ENCODE measurements at places on chromosomes 7 and 10.

DNA sequence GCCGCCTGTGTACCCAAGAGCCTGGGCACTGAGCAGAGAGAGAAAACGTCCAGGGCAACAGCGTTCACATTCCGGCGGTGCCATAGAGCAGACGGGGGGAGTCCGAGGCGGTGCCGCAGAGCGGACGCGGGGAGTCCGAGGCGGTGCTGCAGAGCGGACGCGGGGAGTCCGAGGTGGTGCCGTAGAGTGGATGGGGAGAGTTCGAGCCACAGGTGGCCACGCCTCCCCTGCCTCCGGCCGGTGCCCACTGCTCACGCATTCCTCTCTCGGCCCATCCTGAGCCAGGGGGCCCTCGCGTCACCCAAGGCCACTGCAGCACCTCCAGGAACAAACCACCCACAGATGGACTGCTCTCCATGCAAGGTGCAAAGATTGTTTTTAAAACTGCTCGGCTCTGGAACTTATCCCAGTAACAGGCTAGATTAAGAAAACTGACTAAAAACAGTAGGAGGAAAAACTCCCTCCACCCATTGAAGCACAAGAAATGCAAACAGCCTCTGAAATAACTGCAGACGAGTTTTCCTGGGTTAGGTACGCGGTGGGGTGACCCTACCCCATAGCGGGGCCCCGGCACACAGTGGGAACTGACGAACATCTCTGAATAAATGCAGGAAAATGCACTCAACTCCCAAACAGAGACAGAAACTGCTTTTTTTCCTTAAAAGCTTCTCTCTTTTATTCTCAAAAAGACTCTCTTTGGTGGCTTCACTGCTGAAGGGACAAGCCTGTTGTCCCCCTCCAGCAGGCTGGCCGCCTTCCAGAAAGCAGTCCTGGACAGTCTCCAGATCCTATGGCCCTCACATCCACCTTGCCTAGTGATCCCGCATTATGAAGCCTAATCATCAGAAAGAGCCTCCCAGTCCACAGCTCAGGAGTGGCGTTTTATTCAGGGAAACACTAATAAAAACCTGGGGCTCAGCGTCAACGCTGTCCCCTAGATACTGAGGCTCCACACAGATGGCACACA is 55.9 kb downstream of the DIP2C start:
- no peak for DNase-seq

- DNase-seq, result no peak
These were observed 47.3 kb upstream of the CPXM2 start for GRCh38 chr10:123938890-123939289.

DNA sequence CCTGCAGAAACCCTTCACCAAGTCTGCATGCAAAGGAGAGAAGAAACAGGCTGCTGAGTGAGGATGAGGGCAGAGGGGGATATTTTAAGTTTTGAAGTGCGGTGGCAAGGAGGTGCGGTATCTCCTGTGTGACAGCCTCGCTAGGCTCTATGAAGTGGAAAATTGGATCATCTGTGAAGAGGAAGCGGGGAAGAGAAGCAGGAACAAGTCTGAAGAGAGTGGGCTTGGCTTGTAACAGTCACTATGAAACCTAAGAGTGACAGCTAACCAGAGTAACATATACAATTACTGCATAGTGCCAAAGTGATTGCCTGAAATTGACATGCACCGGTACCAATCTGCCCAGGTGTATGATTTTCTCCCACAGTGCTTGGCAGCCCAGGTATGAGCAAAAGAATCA is 287.5 kb upstream of the KLF14 start:
- DNase-seq, result no peak

- DNase-seq, result peak; percentile 82
These were observed 82.2 kb downstream of the PIK3CG start for GRCh38 chr7:106947244-106947728.

GRCh38 chr10:128043259-128044045 is 82.8 kb downstream of the MKI67 start:
- DNase-seq, result no peak

DNA sequence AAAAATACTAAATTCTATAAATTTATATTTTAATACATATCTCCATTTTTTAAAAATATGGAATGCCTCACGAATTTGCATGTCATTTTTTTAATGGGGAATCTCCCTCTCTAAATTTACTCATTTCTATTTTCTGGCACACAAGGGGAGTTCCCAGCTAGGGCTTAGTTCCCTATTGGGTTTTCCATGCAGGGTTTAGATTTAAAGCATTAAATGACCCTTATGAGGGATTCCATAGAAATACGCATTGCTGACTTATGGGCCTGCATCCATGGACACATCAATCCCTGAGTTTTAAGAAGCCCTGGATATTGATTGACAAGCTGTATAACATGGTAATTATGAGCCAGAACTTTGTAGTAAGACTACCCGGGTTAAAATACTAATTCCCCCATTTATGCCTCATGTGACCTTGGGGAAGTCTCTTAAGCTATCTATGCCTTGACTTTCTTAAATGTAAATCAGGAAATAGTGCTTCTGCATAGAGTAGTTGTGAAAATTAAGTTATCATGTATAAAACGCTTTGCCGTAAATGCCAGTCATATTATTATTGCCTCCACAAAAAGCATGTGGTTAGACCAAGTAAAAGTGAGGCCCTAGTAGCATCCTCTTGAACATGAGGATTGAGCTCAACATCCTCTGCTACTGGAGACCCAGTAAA is 78.8 kb upstream of the ANKRD1 start:
- no peak for DNase-seq

- no peak for DNase-seq
These were observed 8.5 kb downstream of the TMEM225B start for GRCh38 chr7:99606531-99606930.

DNA sequence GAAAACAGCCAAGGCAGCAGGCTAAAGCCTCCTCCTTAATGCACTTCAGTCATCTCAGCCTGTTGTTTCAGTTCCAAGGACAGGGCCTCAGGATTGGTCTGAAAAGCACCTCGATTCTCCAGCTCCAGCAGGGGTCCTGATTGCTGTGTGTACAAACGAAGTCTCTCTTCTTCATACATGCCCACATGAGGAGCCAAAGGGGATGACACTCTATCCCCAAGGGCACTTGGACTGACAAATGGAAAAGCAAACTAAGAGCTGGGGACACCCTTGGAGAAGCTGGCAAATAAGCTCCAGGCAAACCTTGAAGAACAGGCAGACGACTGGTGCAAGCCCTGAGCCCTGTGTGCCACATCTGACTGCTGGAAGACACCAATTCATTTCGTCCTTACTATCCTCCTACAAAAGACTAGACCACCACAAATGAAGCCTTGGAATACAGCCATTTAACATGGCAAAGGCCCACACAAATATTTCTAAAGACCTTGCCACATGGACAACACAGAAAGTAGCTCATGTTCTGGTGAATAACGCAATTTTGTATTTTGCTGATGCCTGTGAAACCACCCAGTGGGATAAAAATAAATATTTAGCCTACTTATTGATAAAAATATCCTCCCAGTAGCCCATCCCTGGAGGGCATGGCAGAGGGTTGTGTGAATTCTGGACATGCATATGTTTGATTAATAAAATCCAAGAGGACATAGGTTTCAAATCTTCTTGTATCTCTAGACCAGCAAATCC is 61.9 kb downstream of the PARD3 start:
- DNase-seq, result no peak

DNA sequence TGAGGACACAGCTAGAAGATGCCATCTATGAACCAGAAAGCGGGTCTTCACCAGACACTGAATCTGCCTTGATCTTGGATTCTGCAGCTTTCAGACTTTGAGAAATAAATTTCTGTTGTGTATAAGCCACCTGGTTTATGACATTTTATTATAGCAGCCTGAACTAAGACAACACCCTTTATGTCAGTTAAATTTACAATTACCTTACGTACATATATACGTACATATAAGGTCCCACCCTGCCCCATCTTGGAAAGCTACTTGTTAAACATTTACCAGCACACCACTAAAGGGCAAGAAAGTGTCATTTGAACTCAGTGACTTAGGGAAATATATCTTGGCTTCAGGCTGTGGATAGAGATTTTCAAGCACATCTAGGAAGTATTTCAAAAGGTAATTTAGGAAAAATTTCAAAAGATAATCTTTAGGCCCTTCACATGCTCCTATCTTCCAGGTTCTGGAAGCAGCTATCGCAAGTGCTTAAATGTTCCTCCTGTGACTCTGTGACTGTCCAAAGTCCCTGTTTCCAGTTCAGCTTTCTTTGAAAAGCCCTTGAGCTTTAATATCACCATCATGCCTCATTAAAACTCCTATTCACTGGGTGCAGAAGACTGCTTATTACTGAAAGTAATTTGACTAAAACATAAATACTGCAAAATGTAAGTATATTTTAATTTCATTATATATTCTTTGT is 9.6 kb upstream of the SRI start:
- no peak for DNase-seq

- DNase-seq, result no peak
These were observed 168.3 kb downstream of the SNX13 start for GRCh38 chr7:17771901-17772408.

- DNase-seq, result no peak
These were observed 28.6 kb upstream of the BMPER start for GRCh38 chr7:33876596-33877274.

- DNase-seq, result peak; percentile 6
These were observed 17.0 kb downstream of the CDK14 start for GRCh38 chr7:90613088-90613498.

GRCh38 chr7:122425731-122426130 is 121.2 kb upstream of the FEZF1 start:
- no peak for DNase-seq

DNA sequence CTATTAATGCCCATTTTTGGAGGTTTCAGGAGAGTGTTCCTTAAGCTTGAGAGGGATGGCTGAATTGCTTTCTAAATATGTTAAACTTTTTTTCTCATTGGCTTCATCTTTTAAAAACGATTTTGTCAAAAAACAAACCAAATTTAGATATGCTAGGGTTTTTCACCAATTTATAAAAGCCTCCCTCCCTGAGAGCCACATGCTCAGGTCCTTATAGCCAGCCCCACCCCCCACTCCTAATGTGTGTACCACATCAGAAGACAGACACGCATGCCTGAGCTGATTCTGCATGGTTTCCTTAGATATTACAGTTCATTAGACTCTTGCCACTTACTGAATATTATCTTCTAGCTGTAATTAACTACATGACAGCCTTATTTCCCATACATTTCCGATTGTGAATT is 2.0 kb downstream of the CUL1 start:
- peak; percentile 59 for DNase-seq

- no peak for DNase-seq
These were observed 154.0 kb upstream of the PPP2R2D start for GRCh38 chr10:131746785-131747184.

DNA sequence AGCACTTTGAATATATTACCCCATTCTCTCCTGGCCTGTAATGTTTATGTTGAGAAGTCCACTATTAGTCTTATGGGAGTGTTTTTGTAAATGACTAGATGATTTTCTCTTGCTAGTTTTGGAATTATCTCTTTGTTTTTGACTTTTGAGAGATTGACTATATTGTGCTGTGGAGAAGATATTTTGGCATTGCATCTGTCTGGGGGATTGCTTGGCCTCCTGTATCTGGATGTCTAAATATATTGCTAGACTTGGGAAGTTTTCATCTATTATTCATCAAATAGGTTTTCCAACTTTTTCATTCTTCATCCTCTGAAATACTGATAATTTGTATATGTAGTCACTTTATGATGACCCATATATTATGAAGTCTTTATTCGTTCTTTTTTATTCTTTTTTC is 277.1 kb upstream of the PCDH15 start:
- DNase-seq, result no peak

DNA sequence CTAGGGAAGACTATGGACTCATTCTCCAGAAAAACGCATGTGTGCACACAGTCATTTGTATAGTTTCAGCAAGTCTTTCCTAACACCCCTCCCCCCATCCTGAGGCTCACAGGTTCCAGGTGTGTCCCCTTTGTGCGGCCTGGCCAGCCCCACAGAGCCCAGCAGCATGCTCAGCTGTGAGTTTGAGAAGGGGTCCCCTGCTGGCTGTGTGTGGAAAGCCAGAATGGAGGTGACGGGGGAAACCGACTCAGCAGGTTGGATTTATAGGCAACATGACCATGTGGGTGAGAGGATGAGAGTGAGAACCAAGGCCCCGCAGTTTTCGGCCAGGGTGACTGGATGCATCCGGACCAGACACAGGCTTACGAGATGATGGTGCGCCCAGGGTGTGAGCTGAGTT is 9.9 kb downstream of the PTPRE start:
- DNase-seq, result no peak

GRCh38 chr10:70967591-70968587 is 79.5 kb upstream of the PCBD1 start:
- peak; percentile 7 for DNase-seq

DNA sequence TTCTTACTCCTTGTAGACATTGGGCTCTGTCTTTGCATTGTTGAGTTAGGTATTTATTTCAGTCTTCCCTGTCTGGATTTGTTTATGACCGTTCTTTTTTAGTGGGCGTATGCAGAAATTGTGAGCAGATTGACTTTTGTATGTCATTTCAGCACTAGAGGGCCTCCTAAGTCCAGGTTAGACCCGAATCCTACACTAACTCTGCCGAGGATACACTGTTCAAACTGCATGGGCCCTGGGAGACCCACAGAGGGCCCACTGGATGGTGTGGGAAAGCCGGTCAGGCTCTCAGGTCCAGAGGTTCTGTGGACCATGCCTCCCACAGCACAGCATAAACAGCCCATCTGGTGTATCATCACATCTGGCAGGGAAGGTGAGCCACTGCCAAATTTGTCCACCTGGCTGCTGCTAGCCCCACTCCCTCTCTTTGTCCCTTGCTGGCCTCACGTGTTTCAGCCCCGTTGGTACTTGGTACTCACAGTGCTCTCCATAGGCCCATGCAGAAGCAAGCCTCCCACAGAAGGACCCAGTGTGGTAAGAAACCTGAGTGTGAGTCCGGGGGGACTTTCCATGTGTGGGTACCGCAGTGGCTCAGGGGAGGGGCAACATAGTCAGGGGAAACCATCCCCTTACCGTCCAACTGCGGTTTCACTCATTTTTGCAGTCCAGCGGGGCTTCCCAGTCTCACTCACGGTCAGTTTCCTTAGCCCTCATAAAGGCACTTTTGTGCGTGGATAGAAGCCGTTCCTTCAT is 112.8 kb downstream of the APBB1IP start:
- peak; percentile 11 for DNase-seq

GRCh38 chr7:74222851-74223710 is 13.3 kb downstream of the LAT2 start:
- DNase-seq, result no peak

- DNase-seq, result no peak
These were observed 27.4 kb upstream of the PRKAG2 start for GRCh38 chr7:151904270-151904669.

- DNase-seq, result no peak
These were observed 319.1 kb upstream of the TMEM229A start for GRCh38 chr7:124351950-124352349.
